ENCODE measurements at places on chromosomes 2 and 18.

DNA sequence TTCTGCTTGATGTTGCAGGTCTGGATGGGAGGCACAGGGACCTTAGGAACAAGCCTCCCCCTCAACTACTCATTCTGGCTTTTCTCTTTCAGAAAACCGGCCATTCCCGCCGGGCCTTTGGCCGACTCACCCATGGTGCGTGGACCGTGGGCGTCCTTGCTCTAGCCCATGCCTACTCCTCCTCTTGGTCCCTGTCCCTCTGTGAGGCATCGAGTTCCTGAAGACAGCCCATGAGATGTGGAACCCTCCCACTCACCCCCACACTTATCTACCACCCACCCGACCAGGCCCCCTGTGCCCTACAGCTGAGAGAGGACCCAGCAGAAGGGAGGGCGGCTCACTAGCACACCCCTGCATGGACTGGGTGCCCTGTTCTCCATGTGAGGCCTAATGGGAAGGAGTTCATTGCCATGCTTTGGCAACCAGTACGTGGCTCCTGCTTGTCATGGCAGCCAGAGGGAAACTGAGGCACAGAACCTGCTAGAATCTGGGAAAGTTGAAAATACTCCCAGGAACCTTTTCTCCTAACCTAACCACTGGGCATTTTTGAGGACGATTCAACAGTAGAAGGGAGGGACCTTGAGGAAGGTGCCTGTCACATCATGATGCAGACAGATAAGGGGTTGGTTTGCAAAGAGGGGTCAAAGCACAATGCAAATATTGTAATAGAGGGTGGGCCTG lies 8.5 kb downstream of the SPEG start:
- no peak for DNase-seq

- DNase-seq, result no peak
These were observed 214.3 kb upstream of the NXPH2 start for GRCh38 chr2:138994502-138994901.

DNA sequence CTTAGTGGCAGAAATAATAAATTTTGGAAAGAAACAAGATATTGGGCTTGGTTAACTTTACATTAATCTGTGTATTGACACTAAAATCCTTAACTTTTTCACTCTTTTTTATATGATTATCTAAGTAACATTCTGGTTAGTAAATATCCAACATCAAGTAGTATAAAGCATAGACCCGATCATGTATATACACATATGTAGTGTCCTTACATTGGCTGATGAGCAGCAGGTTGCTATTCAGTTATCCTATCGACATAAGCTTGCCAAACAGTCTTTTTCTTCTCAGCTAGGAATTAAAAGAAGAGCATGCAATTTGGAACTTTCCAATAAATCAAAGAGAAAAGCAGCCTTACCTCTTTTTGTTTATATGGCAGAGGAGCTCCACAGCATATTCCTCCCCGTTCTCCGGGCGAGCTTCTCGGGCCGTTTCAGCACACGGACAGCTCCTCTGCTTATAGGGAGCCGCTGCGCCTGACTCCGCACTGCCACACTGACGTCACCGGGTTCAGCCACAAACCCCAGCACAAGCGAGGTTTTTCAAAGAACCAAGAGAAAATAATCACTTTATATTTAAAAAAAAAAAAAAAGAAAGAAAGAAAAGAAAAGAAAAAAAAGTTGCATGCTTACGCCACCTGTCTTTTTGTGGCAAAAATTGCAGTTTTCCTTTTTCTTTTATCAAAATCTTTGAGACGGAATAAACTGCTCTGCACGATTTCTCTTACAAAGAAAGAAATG lies at the start of gene SCG2:
Gene SCG2 (minus strand): TSS at position 430 of the 735 bp plus-strand sequence. CDS start 3,079 bp downstream, outside the sequence.
- no peak for DNase-seq

GRCh38 chr2:175937216-175937615 lies 64.9 kb downstream of the LNPK start:
- DNase-seq, result no peak

GRCh38 chr2:63992061-63992685 lies 27.1 kb downstream of the VPS54 start:
- DNase-seq, result no peak
